ENCODE measurements at places on chromosomes 16 and 17.

DNA sequence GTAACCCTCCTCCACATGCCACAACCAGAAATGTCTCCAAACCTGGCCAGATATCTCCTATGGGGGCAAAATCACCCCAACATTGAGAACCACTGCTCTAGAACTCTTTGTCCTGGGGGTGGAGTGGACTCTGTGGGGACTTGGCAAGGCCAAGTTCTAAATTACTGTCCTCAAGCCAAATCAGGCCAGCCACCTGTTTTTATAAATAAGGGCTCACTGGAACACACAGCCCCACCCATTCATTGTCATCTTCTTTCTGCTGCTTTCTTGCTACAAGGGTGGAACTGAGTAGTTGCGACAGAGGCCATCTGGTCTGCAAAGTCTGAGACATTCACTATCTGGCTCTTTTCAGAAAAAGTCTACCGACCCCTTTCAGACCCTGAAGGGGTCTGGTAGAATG is 26.8 kb upstream of the TMEM220 start:
- H3K4me1 ChIP-seq, result peaks cover 24% of the 10 kb centered on the region
- H3K36me3 ChIP-seq, result no peaks in the 10 kb centered on the region
- no peak overlapping the region for H3K4me3 ChIP-seq
- no peaks in the 10 kb centered on the region for H3K27me3 ChIP-seq
- H3K27ac ChIP-seq, result no peak overlapping the region

- no peak overlapping the region for H3K27ac ChIP-seq
- H3K4me3 ChIP-seq, result no peak overlapping the region
- no peak for DNase-seq
- no peaks in the 10 kb centered on the region for H3K4me1 ChIP-seq
Observed at GRCh38 chr16:72569677-72570076, 397.7 kb upstream of the PMFBP1 start.

- H3K27me3 ChIP-seq, result no peaks in the 10 kb centered on the region
- peak overlapping the region; percentile 82 for H3K27ac ChIP-seq
- no peak overlapping the region for H3K4me3 ChIP-seq
- peaks cover 43% of the 10 kb centered on the region for H3K36me3 ChIP-seq
- DNase-seq, result peak; percentile 50
Observed at GRCh38 chr16:16048904-16049582, 99.6 kb downstream of the ABCC1 start.

GRCh38 chr17:14732211-14732610 is 431.3 kb downstream of the HS3ST3B1 start:
- no peak for DNase-seq
- H3K27ac ChIP-seq, result no peak overlapping the region
- no peak overlapping the region for H3K4me3 ChIP-seq
- H3K27me3 ChIP-seq, result no peaks in the 10 kb centered on the region
- no peaks in the 10 kb centered on the region for H3K36me3 ChIP-seq

DNA sequence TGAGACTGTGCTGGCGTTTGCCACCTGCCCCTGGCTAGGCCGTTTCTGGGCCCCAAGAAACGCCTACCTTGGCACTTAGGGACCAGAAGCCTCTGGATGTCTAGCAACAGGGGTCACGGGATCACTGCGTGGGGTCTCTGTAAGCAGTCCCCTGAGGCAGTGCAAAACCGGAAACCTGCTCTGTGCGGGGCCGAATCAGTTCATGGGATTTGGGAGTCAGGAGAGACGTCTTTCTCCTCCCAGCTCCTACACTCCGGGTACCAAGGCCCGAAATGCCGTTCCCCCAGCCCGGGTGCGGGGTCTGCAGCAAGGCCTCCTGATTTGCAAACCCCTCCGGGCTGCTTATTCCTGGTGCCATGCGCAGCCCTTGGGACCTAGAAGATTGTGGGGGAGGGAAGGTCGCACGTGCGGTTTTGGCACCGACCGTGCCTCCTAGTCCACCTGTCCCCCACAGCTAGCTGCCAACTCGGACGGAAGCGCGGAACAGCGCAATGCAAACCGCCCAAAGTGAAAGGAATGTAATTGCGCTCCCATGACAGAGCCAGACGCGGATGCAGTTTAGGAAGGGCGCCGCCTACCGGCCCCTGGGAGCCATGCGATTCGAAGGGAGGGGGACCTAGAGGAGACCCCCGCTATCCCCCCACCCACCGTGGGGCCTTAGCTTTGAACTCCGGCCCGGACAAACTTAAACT is 6.5 kb downstream of the IRX5 start:
- peak overlapping the region; percentile 42 for H3K27ac ChIP-seq
- H3K4me3 ChIP-seq, result peak overlapping the region; percentile 52
- H3K36me3 ChIP-seq, result no peaks in the 10 kb centered on the region
- DNase-seq, result no peak

- no peak for DNase-seq
- H3K4me1 ChIP-seq, result no peaks in the 10 kb centered on the region
- H3K36me3 ChIP-seq, result no peaks in the 10 kb centered on the region
- H3K27ac ChIP-seq, result no peak overlapping the region
- no peaks in the 10 kb centered on the region for H3K27me3 ChIP-seq
Observed at GRCh38 chr17:3801792-3802191, 804 bp upstream of the ITGAE start.

- no peak overlapping the region for H3K4me3 ChIP-seq
- H3K27ac ChIP-seq, result peak overlapping the region; percentile 47
Observed at GRCh38 chr17:1019451-1019850, 22.5 kb downstream of the TIMM22 start.

DNA sequence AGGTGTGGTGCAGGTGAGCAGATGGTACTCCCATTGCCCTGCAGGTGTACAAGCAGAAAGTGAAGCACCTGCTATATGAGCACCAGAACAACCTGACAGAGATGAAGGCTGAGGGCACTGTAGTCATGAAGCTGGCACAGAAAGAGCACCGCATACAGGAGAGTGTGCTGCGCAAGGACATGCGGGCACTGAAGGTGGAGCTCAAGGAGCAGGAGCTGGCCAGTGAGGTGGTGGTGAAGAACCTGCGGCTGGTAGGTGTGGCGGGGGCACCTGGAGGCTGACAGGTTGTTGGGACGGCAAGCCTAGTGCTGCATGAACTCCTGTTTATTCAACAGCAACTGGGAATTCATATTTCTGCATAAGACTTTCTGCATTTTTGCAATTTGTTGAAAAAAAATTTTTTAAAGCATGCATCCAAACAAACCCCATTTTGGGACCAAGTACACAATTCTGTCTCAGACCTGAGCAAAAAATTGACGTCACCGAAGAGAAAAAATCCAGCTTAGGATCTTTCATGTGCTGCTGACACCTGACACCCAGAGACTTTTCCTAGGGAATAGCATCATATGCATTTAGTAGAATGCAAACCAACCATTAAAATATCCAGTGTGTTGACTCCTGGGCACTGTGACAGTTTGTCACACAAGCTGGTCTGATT is 13.5 kb upstream of the DBNDD1 start:
- DNase-seq, result no peak
- no peaks in the 10 kb centered on the region for H3K27me3 ChIP-seq
- no peak overlapping the region for H3K27ac ChIP-seq
- no peak overlapping the region for H3K4me3 ChIP-seq
- no peaks in the 10 kb centered on the region for H3K4me1 ChIP-seq
- H3K36me3 ChIP-seq, result peaks cover 24% of the 10 kb centered on the region

DNA sequence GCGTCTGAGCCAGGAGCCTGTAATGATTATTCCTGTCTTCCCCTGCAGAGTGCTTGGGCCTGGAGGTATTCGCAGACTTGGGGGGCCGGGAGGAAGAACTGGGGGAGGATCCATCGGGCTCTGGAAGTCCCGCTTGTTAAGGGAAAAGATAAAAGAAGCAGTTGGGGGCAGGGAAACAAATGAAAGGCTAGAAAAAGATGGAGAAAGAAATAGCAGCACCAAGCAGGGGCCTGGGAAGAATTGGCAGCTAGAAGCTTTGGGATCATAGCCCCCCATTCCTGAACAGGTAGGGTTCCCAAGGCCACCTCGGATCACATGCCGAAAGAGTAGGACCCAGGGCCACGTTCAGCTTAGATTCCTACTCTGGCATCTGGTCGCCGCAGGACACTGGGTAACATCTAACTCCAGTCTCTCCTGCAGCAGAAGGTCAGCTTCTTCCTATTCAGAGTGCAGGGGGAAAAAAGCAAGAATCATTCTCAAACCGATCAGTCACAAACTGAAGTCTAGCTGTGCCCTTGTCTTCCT is 23.6 kb downstream of the ADAM11 start:
- DNase-seq, result no peak
- H3K4me3 ChIP-seq, result no peak overlapping the region
- H3K27ac ChIP-seq, result no peak overlapping the region
- no peaks in the 10 kb centered on the region for H3K27me3 ChIP-seq

DNA sequence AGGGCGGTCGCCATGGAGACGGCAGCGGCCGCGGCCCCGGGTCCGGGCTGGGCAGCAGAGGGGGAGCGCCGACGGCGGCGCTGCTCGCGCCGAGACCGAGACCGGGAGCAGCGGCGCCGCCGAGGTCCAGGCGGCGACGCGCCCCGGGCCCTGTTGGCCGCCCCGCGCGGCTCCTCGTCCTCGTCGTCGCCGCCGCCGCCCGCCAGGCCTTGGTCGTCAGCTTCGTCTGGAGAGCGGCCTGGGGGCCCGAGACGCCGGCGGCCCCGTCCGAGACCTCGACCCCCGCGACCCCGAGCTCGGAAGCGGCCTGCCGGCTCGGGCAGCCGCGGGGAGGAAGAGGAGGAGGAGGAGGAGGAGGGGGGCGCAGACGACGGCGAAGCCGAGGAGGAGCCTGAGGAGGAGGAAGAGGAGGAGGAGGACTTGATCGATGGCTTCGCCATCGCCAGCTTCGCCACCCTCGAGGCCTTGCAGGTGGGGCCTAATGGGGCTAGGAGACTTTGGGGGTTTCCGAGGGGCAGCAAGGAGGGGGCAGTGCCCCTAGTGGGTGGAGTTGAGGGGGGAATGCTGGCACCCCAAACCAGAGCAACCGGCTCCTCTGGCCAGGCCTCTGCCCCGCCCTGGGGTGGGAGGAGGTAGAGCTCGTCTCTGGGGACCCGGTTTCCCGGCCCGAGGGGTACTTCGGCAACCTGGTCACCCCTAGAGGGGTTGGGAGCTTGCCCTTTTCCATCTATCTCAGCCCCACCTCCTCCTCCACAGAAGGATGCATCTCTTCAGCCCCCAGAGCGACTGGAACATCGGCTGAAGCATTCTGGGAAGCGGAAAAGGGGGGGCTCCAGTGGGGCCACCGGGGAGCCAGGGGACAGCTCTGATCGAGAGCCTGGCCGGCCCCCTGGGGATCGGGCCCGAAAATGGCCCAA is 1.5 kb downstream of the FBRS start:
- H3K27ac ChIP-seq, result peak overlapping the region; percentile 96
- peak overlapping the region; percentile 89 for H3K4me3 ChIP-seq
- no peaks in the 10 kb centered on the region for H3K27me3 ChIP-seq
- peaks cover 3% of the 10 kb centered on the region for H3K36me3 ChIP-seq

- no peaks in the 10 kb centered on the region for H3K27me3 ChIP-seq
- no peak overlapping the region for H3K27ac ChIP-seq
- no peak overlapping the region for H3K4me3 ChIP-seq
- DNase-seq, result no peak
Observed at GRCh38 chr17:3688027-3688553, 7.9 kb downstream of the P2RX5 start.

All from gastrocnemius medialis (tissue), 4 donors.